ENCODE measurements at places on chromosomes 4 and X.

GRCh38 chr4:139556724-139557555 is 921 bp upstream of the SETD7 start:
- DNase-seq, result peak; percentile 68

DNA sequence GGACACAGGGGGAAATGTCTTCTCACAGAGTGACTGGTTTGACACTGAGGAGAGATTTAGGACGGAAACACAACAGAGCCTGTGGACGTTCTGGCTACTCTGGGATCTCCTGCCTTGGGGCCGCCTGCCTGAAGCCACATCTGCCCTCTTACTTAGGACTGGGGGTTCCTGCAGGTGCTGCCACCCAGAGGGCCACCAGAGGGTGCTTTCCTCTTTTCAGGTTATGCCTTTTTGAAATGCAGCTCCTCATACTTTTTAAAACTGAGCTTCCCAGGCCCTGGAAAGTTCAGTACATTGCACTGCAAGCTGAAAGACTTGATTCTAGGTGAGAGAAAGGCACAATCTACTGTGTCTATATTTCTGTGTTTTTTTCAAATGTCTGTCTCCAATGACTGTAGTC is 92.2 kb upstream of the PGRMC2 start:
- DNase-seq, result no peak

DNA sequence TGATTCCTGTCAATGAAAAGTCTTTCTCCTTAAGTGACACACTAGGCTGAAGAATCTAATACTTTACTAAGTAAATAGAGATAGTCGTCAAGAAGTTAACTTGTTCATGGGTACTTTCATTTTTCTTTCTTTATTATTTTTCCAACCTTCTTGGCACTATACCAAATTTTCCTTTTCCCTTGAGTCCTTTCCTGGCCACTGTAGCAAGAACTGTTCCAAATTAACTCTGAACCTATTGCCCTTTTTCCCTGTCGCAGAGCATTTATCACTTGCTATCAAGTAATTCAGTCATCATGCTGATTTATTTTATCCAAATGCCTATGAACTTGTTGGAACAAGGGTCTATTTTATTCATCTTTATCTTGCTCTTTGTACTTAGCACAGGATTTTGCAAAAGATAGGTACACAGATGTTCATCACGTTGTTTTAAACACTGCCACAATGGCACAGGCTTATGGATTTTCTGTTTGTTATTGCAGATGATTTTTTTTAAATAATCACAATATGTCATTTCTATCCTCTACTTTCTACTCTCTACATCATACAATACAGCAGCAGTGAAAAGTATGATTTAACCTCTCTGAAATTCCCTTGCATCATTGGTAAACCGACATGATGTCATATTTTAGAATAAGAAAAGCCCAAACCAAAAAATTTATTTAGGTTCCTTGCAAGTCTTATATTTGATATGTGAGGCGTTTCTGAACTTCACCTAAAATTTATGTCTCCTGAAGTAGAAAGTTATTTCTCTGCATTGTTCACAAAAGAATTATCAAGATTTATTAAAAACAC is 2352.3 kb downstream of the PCDH7 start:
- no peak for DNase-seq

- DNase-seq, result no peak
Measured at GRCh38 chr4:4492161-4492847, 49.5 kb downstream of the STX18 start.

DNA sequence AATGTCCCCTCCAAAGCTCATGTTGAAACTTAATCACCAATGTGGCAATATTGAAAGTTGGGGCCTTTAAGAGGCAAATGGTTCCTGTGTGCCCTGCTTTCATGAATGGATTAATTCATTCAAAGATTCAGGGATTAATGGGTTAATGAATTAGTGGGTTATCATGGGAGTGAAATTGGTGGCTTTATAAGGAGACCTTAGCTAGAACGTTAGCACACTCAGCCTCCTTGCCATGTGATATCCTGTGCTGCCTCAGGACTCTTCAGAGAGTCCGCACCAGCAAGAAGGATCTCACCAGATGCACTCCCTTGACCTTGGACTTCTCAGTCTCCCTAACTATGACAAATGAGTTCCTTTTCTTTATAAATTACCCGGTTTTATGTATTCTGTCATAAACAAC is 2.6 kb upstream of the WDR19 start:
- DNase-seq, result no peak

GRCh38 chr4:156642161-156642560 is 329.4 kb downstream of the PDGFC start:
- DNase-seq, result no peak

DNA sequence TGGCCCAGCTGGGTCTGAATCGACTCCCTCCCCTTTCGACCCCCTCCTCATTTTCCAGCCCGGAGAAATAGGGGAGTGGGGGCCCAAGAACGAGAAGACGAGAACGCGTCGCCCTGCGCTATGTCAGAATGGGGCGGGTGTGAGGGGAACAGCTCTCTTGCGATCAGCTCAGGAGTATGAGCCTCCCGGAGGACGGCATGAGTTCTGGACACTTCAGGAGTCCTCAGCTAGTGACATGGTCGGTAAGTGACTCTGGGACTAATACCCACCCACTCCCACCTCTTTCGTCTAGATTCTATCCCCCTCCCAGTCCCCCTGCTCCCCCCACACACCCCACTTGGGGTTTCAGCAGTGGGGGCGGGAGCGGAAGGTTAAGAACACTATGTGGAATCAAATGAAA is 944 bp downstream of the KLF8 start:
- DNase-seq, result no peak

DNA sequence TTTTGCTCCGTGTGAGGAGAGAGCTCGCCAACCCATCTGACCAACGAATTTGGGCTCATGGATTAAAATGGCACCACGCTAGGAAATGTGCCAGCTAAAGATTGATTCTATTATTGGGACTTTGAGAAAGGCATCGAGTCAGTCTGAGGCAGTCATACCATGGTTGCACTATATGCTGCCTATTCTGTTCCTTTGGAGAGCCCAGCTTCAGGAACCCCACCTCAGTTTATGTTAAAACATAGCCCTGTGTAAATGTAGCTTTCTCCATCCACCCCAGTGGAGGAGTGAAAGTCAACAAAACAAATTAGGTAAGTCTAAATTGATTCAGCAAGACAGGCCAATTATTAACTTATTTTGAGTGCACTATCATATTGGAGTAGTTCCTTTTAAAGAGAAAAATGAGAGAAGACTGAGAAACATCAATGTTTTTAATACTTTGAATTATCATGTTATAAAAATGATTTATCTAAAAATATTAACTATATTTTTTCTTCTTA is 24.5 kb upstream of the ADH7 start:
- DNase-seq, result no peak

- DNase-seq, result peak; percentile 51
Measured at GRCh38 chr4:82905205-82905604, 4.7 kb downstream of the THAP9 start.

DNA sequence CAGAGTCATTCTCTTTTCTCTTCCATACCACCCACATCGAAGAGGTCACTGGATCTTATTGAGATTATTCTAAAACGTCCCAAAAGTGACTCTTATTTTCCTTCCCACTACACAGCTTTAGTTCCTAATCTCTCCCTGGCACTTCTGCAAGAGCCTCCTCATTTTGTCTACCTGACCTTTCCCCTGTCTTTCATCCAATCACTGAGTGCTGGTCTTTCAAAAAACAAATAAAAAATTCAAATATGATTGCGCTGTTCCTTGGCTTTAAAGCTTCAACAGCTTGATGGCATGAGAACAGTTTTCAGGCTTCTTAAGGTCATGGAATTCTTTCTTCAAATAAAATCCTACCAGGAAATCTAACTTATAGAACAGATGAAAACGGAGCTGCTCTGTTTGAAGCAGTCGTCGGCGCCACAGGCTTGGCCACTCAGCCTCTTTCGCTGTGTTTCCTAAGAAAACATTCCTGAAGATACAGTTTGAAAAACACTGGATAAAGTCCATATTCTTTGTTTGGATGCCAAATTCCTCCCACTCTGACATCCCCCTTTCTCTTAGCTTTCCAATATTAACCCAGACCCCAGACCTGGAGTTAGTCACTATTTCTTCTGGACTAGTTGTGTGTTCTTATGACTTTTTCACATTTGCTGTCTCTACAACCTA is 12.5 kb downstream of the SYTL5 start:
- no peak for DNase-seq

- DNase-seq, result no peak
Measured at GRCh38 chrX:40420899-40421729, 159.7 kb upstream of the ATP6AP2 start.

GRCh38 chr4:102620697-102621497 is 119.7 kb downstream of the NFKB1 start:
- DNase-seq, result peak; percentile 43

DNA sequence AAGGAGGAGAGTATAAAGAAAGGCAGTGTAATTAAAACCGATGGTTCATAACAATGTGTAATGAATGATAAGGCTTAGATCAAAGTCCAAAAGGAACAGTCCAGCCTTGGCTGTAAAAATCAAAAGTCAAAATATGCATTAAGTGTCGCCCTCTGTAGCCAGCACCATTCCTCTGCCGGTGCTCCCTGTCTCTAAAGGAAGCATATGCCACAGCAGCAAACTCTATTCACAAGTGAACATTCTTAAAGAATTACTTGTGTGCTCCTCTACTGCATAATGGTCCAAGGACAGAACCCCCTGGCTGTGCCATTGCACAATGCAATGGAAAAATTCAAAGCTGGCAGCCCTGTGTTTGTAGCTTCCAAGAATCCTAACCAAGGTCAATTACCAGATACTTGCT is 16.3 kb upstream of the MBNL3 start:
- no peak for DNase-seq

DNA sequence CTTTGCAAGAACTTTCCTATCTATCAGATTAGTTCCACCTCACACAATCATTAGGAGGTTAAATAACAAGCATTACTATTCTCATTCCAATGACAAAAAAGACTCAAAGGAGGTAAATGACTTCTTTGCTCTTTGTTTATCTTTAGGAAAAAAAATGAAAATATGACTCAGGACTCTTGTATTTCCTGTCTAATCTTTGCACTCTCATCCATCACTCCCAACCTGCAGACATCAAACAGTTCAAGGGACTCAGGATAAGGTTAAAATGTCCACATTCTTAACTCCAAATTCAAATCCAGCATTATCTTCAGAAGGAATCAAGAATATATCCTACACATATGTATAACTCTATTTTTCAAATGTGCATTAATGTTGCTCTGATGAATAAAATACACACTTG is 139.6 kb downstream of the UNC5C start:
- no peak for DNase-seq

GRCh38 chr4:95317085-95317793 is 231.5 kb downstream of the UNC5C start:
- no peak for DNase-seq

DNA sequence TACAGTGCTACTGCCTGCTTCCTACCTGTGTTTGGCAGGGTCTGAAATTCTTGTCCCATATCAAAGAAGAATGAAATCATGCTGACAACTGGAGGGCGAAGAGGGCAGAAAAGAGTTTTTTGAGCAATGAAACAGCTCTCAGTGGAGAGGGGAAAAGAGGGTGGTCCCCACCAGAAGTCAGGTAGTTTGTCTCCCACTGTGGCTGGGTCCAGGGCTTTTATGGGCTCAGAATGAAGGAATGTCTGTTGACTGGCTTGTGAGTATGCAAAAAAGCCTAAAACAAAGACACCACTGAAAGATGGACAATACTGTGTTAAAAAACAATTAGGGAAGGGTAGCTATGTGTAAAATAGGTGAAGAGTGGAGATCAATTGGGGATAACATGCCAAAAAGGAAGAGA is 115.0 kb downstream of the ADAM29 start:
- no peak for DNase-seq

DNA sequence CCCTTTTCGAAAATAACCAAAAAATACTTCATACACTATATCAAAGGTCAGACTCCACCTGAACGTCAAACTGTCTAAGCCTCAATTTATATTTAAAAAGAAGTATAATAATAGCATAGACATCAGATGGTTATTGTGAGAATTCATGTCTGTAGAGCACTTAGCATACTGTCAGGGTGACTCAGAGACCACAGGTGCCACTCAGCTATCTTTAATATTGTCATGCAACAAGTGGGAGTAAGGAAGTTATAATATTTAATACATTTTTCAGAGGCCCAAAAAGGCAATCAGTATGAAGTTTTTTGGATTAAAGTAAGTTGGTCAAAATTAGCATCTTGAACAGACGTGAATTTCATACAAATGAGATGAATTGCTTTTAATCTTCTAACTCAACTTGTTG is 93.3 kb downstream of the PHOX2B start:
- DNase-seq, result no peak

DNA sequence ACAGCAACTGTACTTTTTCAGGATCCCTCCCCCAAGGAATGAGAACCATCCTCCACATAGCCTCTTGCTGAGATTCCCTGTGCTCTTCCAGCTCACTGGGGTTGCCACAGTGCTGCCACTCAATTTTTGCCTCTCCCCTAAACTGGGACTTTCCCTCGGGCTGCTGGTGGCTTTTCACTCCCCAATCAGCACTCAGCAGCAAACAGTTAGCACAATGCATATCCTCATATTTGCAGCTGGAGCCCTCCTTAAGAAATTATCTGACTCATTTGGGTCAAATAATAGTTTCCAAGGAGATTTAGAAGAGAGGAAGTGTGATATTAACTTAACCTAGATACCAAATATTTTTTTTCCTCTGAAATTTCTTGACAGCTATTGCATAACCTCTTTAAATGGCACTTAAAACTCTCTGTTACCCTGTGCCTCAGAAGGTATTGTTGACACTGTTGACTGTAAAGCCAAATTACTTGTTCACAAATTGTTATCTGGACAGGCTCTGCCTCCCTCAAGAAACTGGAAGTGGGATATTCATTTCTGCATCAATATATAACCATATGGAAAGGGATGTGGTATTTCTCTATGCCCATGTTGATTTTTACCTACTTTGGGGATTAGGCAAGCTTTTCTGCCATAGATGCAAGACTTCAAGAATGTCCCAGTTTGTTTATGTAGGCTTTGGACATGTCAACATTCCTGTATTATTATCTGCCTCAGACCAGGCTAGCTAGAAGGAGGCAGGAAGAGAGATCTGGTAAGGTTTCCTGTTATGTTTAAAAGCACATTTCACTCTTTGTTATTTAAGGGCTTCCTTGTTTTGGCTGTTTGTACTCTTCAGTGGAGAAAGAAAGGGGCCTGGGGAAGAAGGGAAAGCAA is 58.0 kb downstream of the SEPTIN11 start:
- DNase-seq, result peak; percentile 60
